Adrenal gland (tissue), 19 donors: ENCODE measurements at places on chromosomes 5 and 9. TPM values are rescaled to one million over a fixed set of nuclear protein-coding genes. Genes with fewer than 3 reads are reported as not detected.
A peak's percentile ranks its signal among the peaks of the same experiment; 100 is the strongest.

The FOXD4L4 gene
- 0.06 TPM for total RNA-seq

DNA sequence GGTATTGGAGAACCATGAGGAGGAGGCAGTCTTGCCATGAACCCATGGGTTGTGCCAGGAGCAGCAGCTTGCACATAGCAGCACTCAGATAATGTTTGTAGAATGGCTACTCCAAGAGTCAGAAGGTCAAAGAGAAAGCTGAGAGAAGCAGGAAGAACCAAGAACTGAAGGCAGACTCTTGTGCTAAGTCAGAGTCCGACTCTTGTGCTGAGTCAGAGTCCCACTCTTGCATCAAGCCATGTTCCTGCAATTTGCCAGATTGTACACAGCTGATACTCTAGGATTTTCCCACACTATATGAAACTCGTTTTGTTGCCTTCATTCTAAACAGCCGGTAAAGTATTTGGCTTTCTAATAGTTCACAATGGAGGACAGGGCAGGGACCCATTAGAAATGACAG, 26.2 kb upstream of the HSPA9 start:
- DNase-seq: no peak
- no peak overlapping the region for H3K27ac ChIP-seq
- H3K4me3 ChIP-seq: no peak overlapping the region
- no peaks in the 10 kb centered on the region for H3K36me3 ChIP-seq

GRCh38 chr9:114459464-114459863, 45.8 kb downstream of the WHRN start:
- DNase-seq: peak; percentile 40
- no peaks in the 10 kb centered on the region for H3K27me3 ChIP-seq
- H3K4me3 ChIP-seq: no peak overlapping the region

DNA sequence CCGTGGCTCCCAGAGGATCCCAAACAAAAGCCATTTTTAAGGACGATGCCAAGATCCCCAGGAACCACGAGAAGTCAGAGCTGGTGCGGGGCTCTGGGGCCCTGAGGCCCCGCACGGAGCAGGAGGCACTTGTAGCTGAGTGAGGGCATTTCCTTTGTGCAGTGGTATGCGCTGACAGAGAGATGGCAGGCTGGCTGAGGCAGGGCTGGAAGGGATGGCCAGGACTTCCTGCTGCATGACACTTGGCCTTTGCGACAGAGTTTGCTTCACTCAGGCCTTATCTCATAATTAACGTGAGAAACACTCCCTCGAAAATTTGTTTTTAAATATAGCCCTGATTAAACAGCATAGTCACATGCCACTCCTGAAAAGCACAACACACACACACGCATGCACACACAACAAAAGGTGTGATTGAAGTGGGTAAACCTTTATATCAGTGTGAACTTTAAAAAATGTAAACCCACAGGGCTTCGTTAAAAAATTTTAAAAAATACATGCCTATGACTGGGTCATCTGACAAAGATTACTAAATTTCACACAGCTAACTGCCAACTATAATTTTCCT, 536.6 kb downstream of the PDE4D start:
- no peaks in the 10 kb centered on the region for H3K36me3 ChIP-seq
- no peak overlapping the region for H3K27ac ChIP-seq
- H3K27me3 ChIP-seq: no peaks in the 10 kb centered on the region
- DNase-seq: peak; percentile 9
- H3K4me1 ChIP-seq: no peaks in the 10 kb centered on the region
- no peak overlapping the region for H3K4me3 ChIP-seq

DNA sequence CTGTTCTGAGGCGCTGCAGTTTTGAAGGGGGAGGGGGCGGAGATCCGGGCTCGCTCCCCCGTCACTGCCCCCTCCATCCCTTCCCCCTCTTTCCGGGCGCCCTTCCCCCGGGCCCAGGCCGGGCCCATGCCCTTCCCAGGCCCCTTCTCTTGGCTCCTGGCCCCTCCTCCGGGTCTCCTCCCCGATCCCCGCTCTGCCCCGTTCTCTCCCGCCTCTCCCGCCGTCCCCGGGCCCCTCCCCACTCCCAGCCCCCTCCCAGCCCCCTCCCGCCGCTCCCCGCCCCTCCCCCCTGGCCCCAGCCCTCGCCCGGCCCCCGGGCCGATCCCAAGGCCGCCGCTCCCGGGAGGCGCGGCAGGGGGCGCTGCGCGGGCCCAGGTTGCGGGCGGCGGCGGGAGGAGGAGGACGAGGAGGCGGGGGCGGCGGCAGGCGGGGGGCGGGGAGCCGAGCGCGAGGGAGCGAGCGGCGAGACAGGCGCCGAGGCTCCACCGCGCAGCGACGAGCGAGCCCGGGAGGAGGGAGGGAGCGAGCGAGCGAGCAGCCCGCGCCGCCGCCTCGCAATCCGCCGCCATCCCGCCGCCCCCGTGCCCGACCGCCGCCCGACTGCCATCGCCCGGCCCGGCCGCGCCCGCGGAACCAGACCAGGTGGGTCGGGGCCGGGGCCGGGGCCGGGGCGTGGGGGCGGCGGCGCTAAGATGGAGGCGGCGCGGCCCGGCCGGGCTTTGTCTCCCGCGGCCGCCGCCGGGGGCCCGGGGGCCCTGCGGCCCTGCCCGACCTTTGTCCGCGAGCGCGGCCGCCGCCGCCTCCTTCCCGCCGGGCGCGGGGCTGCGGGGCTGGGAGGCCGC, at the start of gene PRRC2B:
Gene PRRC2B (plus strand): TSS at position 465 of the 842 bp plus-strand sequence. CDS start 36,059 bp downstream, outside the sequence.
- no peaks in the 10 kb centered on the region for H3K27me3 ChIP-seq
- no peaks in the 10 kb centered on the region for H3K36me3 ChIP-seq
- peak; percentile 84 for DNase-seq
- peak within 1 kb of the TSS; percentile 97 for H3K4me3 ChIP-seq

The AFAP1L1 gene
- total RNA-seq: 8.9 TPM

DNA sequence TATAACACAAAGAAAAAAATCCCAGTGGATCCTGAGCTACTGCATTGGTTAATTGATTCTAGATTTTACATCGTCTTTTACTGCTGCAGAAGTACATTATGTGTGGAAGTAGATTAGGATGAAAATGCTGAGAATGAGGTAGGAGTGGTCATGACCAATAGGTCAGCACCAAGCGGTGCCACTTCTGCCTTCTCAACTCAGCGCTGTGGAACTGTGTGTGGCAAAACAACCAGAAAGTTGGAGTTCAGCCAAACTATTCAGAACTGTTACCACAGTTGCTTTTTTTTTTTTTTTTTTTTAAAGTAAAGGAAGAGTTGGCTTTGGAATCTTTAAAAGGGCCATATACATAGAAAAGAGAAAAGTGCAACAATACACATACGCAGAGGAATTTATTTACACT, 24.2 kb downstream of the POU5F2 start:
- no peaks in the 10 kb centered on the region for H3K36me3 ChIP-seq
- H3K27me3 ChIP-seq: no peaks in the 10 kb centered on the region
- no peaks in the 10 kb centered on the region for H3K4me1 ChIP-seq

- H3K27ac ChIP-seq: no peak overlapping the region
- no peaks in the 10 kb centered on the region for H3K27me3 ChIP-seq
- DNase-seq: no peak
Measured at GRCh38 chr9:111150181-111150580, 111.9 kb upstream of the LPAR1 start.

DNA sequence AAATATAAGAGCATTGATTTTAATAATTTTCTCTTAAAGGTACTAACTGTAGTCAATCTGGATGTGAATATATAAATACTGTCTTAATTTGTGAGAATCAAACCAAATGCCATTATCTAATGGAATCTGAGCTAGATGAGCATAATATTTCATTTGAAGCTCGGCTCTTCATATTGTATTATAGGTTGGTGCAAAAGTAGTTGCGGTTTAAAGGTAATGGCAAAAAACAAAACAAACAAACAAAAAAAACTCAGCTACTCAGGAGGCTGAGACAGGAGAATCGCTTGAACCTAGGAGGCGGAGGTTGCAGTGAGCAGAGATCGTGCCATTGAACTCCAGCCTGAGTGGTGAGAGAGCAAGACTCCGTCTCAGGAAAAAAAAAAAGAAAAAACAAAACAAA, 96.4 kb downstream of the CFAP90 start:
- H3K27ac ChIP-seq: no peak overlapping the region
- DNase-seq: no peak
- H3K4me1 ChIP-seq: no peaks in the 10 kb centered on the region
- no peak overlapping the region for H3K4me3 ChIP-seq
- H3K27me3 ChIP-seq: no peaks in the 10 kb centered on the region

GRCh38 chr9:12838546-12838945, 63.7 kb downstream of the LURAP1L start:
- no peak for DNase-seq
- H3K27ac ChIP-seq: no peak overlapping the region
- H3K36me3 ChIP-seq: no peaks in the 10 kb centered on the region
- no peaks in the 10 kb centered on the region for H3K27me3 ChIP-seq
- no peak overlapping the region for H3K4me3 ChIP-seq

DNA sequence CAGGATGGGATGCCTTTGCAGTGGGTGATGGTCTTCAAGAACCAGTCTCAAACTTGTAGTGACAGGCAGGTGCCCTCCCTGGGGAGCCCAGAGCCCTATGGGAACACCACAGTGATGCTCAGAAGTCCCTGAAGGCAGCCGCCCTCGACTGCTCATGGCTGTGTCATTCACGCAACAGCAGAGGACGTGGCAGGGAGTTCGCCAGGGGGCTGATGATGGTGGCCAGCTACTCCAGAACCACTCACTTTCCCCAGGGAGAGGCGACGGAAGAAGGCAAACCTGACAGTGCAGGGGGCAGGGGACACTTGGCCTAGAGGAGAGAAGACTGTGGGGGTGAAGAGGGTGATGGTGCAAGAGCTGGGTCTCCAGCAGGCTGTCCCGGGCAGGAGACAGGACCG, 4.0 kb downstream of the IL13 start:
- no peaks in the 10 kb centered on the region for H3K36me3 ChIP-seq
- DNase-seq: no peak
- H3K4me3 ChIP-seq: no peak overlapping the region
- H3K27me3 ChIP-seq: peaks cover 2% of the 10 kb centered on the region

- DNase-seq: no peak
- H3K4me3 ChIP-seq: no peak overlapping the region
- peaks cover 5% of the 10 kb centered on the region for H3K4me1 ChIP-seq
- H3K27me3 ChIP-seq: no peaks in the 10 kb centered on the region
- H3K27ac ChIP-seq: no peak overlapping the region
Measured at GRCh38 chr5:149212198-149212951, 59.3 kb upstream of the AFAP1L1 start.

DNA sequence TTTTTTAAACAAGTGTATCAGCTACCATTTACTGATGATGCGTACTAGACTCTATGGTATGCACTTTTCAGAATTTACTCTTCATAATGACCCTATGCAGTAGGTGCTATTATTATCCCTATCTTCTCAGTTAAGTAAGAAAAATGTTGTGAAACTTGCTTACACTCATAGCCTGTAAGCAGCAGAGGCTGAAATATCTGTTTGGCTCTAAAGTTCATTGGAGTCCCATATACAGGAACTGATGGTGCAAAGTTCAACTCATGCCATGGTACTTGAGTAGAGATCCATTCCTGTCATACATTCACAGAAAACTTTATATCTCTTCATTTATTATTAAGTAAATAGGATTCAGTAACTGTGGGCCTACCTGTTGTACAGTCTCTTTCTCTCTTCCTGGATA, 41.4 kb upstream of the CCDC112 start:
- no peak overlapping the region for H3K27ac ChIP-seq
- H3K27me3 ChIP-seq: no peaks in the 10 kb centered on the region
- DNase-seq: no peak
- H3K4me3 ChIP-seq: no peak overlapping the region

DNA sequence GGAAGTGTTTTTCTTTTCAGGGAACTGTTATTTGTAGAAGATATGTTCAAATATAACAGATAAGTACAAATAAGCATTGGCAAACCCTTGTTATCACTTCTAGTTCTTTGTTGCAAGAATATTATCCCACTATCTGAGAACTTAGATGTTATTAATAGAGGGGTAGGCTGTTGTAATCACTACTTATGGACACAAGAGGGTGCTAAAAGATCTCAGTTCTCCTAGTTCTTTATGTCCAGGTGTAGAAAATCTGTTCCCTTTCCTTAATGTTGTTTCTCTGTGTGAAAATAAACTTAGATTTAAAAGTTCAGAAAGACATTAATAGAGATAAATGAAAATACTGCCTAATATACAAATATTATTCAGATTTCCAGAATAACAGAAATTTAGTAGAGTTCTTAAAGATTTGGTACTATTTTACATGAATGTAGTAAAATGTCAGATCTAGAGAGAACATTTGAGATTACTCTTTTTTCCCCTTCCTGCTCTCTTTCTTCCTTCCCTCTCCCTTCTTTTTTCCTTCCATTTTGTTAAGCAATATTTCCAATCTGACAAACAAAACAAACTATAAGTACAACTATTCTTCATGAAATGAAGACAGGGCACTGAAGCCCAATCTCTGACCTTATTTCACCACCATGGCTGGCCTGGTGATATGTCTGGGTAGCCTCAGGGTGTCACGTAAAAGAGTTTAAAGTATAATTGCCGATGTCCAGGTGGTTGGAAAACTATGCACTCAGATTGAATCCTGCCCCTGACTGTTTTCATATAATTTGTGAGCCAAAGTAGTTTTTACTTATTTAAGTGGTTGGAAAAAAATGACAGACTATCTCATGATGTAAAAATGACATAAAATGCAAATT, 43.6 kb upstream of the C5orf46 start:
- no peak for DNase-seq
- H3K36me3 ChIP-seq: no peaks in the 10 kb centered on the region
- H3K4me3 ChIP-seq: no peak overlapping the region
- H3K27me3 ChIP-seq: peaks cover 7% of the 10 kb centered on the region
- no peaks in the 10 kb centered on the region for H3K4me1 ChIP-seq
- no peak overlapping the region for H3K27ac ChIP-seq

GRCh38 chr9:70658765-70659164, 244.3 kb upstream of the KLF9 start:
- H3K27ac ChIP-seq: no peak overlapping the region
- H3K36me3 ChIP-seq: no peaks in the 10 kb centered on the region
- H3K4me1 ChIP-seq: no peaks in the 10 kb centered on the region
- H3K4me3 ChIP-seq: no peak overlapping the region

GRCh38 chr5:168528521-168529373, at the start of gene FBLL1:
Gene FBLL1, plus strand, starts transcription at chr5:168529305. Its CDS starts 200 bp downstream, at chr5:168529505.
- H3K4me1 ChIP-seq: no peaks in the 10 kb centered on the region
- H3K36me3 ChIP-seq: no peaks in the 10 kb centered on the region
- H3K27me3 ChIP-seq: no peaks in the 10 kb centered on the region
- DNase-seq: peak; percentile 51

DNA sequence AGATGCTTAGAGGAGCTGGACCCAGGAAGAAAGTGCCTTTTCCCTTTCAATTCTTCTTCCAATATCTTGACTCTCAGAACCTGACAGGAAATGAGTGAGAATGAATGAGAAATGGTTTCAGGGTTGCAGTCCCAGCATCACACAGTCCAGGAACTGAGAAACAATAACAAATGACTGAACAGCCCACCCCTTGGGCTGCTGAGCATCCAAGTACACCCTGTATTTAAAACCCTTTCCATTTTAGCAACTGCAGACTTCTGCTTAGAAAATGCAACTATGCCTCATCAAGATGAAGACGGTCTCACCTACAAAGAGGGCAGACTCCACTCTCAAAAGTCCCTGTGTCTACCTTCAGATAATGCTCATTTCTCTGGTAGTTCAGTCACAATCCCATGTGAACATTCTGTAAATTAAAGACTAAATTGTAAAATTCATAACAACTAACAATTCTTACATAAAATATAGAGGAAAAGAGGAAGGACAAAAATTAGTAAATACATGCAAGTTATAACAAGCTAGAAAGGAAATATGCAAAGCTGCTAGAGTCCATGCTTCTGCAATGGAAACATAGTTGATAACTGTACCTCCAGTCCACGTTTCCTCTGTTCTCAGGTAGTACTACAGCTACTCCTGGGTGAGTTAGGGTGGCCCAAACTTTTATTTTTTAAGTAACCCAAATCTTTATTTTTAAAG, 316.5 kb downstream of the ICE1 start:
- no peaks in the 10 kb centered on the region for H3K4me1 ChIP-seq
- no peaks in the 10 kb centered on the region for H3K36me3 ChIP-seq
- no peak overlapping the region for H3K27ac ChIP-seq
- no peak for DNase-seq
- no peaks in the 10 kb centered on the region for H3K27me3 ChIP-seq
- no peak overlapping the region for H3K4me3 ChIP-seq

The PDCD1LG2 gene
- total RNA-seq: 5.5 TPM

The NEUROG1 gene
- total RNA-seq: not detected
